Activated CD8-positive, alpha-beta memory T cell treated with anti-CD3 and anti-CD28 coated beads, Interleukin-2, amount 10 ng/mL, durations not matched to agents 7 days and 5 days (primary cell): ENCODE measurements at places on chromosomes 6 and 20. TPM values are rescaled to one million over a fixed set of nuclear protein-coding genes. Genes with fewer than 3 reads are reported as not detected.

CCM2L gene
- total RNA-seq: not detected

CUTA gene
- 196 TPM for total RNA-seq

GRM1 gene
- total RNA-seq: not detected

CFAP206 gene
- total RNA-seq: not detected

DEFB113 gene
- total RNA-seq: not detected

CCN6 gene
- not detected for total RNA-seq

SAPCD1 gene
- total RNA-seq: 19.2 TPM

EDN3 gene
- total RNA-seq: not detected

ECI2 gene
- 45.0 TPM for total RNA-seq

SLC26A8 gene
- not detected for total RNA-seq

DEFB132 gene
- not detected for total RNA-seq

SLC12A5 gene
- 2.0 TPM for total RNA-seq

GNMT gene
- total RNA-seq: 0.70 TPM

BACH2 gene
- total RNA-seq: 22.6 TPM

RNF39 gene
- total RNA-seq: not detected

CGA gene
- not detected for total RNA-seq

REM1 gene
- total RNA-seq: not detected

WFDC9 gene
- not detected for total RNA-seq

RIPPLY2 gene
- total RNA-seq: not detected

ULBP1 gene
- 0.82 TPM for total RNA-seq

ZBTB2 gene
- total RNA-seq: 25.9 TPM

RAMACL gene
- total RNA-seq: 0.29 TPM

THBS2 gene
- total RNA-seq: not detected

ZC3H12D gene
- total RNA-seq: 25.3 TPM

NKAIN4 gene
- not detected for total RNA-seq

DEF6 gene
- 153 TPM for total RNA-seq

POM121L2 gene
- not detected for total RNA-seq

SCAND1 gene
- total RNA-seq: 61.2 TPM

EXOC2 gene
- total RNA-seq: 28.4 TPM
